Stimulated activated CD8-positive, alpha-beta memory T cell treated with anti-CD3 and anti-CD28 coated beads, Interleukin-7, amount 100 ng/mL, for 1 hour (primary cell): ENCODE measurements at places on chromosomes 3 and 15.

DNA sequence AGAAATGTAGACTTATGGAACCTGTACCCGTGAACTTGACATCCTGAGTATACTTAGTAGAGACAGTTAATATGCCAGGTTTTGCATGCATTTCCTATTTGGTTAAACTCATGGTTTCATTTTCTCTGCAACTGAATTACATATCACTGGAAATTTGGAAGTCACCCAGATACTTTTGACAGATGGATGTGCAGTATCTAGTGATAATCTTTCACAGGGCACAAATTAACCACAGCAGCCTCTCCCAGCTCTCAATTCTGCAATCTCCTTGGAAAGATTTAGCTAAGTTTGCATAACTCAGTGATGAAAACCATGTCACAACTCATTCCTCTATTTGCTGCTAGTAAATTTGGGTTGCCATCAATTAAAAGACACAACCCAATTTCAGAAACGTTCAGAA lies 162.3 kb upstream of the TPM1 start:
- DNase-seq = no peak

DNA sequence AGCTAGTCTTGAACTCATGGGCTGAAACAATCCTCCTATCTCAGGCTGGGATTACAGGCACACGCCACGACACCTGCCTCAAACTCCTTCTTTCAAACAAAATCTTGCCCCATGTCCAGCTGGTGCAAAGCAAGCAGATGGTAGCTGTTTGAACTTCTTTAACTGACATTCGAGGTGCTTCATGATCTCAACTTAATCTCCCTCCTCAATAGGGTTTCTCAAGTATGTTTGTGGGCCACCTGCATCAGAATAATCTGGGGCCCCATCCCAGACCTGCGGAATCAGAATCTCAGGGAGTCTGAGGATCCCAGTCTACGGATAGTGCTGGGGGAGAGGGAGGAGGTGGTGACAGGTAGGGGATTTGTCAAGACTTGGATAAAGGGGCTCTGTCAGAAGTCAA lies 20.9 kb upstream of the TRH start:
- no peak for DNase-seq

- DNase-seq = no peak
These were observed 462 bp downstream of the EDEM1 start for GRCh38 chr3:5187920-5188418.

DNA sequence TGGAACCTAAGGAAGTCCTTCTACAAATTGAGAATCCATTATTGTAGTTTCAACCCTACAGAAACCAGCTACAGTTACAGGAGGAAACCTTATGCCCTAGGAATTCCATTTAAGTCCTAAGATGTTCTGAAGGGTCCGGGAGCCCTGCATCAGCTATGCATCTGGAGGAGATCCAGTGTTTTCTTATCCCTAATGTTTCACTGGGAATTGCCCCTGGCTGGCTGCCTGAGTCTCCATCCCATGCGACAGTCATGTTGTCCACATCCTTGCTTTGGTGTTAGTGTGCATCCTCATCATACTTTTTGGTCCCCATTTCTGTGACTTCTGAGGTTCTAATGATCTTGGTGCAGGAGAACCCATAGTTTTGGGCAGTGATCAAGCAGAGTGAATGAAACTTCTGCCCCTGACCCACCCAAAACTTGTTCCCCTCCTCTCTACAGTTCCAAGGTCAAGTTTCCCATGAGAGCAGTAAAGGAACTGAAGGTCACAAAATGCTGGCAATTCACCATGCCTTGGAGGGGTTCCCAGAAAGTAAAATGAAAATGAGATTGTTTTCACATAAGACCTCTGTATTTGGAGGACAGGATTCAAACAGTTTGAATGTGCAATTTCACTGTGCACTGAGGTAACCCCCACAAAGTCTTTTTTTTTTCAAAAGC lies 121.9 kb upstream of the PHLDB2 start:
- no peak for DNase-seq

GRCh38 chr3:139586420-139587017 lies 47.0 kb upstream of the RBP1 start:
- no peak for DNase-seq

- no peak for DNase-seq
These were observed 187.1 kb downstream of the MEGF11 start for GRCh38 chr15:66066481-66066880.

DNA sequence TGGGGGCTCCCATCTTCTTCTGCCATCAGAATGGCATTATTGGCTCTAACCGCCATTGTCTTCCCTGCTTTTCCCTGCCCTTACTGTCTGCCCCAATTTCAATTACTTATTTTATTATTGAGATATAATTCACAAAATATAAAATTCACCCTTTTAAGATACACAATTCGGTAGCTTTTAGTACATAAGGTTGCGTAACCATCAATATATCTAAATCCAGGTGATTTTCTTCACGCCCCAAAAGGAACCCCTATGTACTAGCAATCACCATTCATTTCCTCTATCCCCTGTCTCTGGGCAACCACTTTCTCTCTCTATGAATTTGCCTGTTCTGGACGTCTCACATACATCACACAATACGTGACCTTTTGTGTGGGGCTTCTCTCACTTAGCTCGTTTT lies 18.0 kb downstream of the RBP2 start:
- DNase-seq = no peak

DNA sequence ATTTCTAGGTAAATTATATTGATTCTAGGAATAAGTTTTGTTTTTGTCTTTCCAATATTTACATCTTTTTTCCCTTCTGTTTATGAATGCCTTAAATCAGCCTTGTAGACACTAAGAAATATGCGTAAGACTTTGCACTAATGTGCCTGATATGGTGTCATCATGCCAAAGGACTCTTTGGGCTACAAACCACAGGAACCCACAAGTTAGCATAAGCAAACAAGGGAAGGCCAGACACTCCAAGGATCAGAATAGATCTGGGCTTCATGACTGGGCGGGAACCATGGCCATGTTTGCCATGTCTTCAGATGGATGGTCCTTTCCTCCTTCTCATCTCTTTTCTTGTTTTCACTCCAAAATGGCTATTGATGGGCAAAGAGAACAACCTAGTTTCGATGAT lies 242.2 kb upstream of the CHRNA7 start:
- no peak for DNase-seq

- DNase-seq = no peak
These were observed 163.2 kb downstream of the PDZRN3 start for GRCh38 chr3:73461547-73461946.

DNA sequence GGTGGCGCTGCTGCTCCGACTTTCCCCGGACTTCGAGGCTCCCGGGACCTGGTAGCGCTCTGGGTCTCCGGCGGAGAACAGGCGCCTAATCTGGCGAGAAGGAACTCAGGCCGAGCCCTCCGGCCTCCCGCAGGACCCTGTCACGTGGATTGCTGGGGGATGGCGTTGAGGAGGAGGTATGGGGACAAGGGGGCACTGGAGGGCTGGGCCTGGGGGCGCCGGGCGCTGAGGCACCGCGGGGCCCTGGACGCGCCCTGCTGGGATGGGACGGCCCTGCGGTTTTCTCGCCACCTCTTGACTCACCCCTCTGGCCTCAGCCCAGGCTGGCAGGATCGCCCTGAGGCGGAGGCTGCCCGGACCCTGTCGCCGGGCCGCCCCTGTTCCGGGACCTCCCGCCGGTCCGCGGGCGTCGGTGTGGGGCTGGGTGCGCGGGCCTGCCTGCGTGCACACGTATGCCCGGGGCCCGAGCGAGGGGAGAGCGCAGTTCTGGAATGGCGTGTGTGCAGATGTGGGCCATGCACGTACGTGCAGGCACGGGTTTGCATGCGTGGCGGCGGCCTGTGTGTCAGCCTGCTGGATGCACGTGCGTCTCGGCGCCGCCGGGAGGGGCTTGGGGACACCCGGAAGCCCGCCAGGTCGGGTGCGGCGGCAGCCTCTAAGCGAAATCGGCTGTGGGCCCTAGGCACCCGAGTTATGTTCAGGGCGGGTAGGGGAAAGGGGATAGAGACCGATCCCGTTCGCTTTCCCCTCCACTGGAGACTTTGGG lies 752 bp downstream of the C15orf39 start:
- peak; percentile 75 for DNase-seq

- no peak for DNase-seq
These were observed 3.7 kb downstream of the MDFIC2 start for GRCh38 chr3:70308760-70309159.

DNA sequence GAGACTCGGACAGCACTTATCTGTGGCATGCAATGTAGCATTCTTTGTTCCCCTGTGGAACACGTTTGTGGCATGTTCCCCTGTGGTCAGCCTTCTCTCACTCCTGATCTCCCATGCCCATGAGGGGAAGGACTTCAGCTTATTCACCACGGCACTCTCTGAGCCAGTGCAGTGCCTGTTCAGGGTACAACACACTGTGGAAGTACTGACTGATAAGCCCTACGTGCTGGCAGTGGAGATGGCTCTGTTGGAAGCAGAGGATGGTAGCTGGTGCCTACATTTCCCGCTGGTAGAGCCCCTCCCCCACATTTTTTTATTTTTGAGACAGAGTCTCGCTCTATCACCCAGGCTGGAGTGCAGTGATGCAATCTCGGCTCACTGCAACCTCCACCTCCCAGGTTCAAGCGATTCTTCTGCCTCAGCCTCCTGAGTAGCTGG lies 43.5 kb upstream of the ETV5 start:
- DNase-seq = no peak

DNA sequence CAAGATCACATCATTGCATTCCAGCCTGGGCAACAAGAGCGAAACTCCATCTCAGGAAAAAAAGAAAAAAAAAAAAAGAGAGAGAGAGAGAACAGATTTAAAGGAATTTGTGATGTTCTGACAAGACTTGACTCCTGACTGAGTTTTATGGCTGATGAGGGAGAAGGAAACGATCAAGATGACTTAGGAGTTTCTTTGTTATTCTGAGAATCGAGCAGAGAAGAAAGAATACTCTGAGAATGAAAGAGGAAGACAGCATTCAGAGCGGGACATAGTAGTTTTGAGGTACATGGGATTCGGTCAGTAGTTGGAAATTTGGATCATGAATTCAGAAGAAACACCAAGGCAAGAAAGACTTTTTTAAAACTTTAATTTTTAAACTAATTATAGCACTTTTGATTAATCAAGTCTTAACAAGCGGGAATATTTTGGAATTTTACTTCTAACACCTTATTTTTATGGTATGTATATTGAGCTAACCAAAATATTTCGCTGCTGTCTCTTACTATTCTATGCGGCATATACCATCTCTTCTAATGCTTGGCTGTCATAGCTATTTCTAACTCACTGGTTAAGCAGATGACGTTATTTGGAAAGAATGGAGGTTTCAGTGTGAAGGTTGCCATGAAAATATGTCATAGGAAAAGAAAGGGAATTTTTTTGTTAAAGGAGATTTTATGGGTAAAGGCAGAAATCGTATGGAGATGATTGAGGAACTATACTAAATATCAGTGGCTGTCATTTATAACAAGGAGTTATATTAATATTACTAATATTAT lies 644.1 kb downstream of the RBMS3 start:
- DNase-seq = no peak

GRCh38 chr15:91135201-91136130 lies 35.4 kb downstream of the SV2B start:
- DNase-seq = no peak

DNA sequence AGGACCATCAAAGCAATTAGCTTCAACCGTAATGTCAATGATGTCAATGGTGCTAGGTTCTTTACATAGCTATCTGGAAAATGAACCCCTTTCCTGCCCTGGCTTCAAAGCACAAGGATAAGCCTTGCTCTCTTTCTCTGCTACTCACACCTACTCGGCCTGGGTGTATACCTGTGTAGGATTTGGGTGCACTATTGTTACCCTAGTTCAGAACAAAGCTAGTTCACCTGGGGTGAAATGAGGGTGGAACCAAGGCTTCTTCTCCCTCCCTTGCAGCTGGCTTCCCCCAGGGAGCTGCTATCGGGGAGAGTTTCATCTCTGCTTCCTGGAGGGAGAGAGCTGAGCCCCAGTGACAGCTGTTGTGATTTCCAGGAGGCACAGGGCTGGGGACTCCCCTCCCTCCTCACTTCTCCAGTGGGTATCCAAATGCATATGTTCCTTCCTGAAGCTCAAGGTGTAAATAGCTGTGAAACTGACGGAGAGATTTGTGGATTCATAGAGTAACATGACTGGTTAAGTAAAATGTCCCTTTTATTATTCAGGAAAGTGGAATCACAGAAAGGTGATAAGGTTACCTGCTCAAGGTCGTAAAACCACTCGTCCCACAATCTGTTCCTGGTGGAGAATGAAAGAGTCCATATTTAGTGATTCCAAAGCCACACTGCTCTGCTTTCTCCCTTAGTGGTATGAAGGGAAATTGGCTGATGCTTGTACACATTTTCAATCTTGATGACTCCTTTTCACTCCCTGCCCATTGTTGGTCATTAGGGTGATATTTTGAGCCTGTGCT lies 11.8 kb upstream of the C3orf70 start:
- DNase-seq = no peak

- no peak for DNase-seq
These were observed 39.6 kb downstream of the DNASE1L3 start for GRCh38 chr3:58171126-58171525.

DNA sequence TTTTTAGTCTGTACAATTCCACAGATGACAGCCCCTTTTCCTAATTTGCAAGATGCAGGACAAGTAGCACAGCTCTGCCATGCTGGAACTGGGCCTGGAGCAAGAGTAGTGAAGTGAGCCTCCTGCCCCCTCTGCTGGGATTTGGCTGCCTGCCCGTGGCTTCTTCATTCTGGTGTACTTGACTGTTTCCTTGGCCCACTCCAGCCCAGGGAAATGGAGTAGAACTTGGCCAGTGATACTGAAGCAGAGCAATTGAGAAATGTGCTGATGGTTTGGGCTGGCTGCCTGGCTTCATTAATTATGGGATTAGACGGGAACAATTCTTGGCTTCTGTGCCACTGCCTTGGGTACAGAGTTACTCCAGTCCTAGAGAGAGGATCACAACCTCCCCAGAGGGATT lies 2.8 kb downstream of the GPD1L start:
- DNase-seq = no peak

DNA sequence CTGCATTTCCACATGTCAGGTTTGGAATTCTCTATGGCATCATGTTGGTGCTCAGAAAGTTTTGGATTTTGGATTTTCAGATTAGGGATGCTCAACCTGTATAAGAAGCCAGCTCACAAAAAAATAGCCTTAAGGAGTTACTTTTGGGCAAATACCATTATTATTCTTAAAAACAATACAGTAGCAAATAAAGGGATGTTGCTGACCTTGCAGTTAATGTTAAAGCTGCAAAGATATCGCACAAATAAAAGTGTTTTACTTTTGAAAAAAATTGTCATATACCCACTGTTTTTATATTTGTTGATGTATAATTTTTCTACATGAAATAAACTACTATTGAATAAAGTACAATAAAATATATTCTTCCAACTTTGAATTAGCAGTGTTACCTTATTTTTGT lies 60.1 kb downstream of the LYSMD4 start:
- DNase-seq = no peak

DNA sequence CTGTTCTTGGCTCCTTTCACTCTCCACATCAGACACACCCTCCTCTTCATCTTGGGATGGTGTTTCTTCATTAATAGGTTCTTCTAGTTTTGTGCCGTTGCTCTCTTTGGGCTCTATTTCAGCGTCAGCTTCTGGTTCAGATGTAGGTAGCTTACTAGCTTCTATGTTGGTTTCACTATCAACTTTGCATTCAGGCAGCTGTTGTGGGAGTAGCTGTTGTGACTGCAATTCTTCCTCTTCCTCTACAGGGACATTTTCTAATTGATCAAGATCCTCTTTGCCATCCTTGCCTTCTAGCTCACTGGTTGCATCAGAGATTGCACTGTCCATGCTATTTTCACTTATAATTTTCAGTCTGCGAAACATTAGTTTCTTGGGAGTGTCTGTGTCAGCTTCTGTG lies 80.1 kb downstream of the SETD2 start:
- no peak for DNase-seq
